Hair follicular keratinocyte (primary cell): ENCODE measurements at places on chromosomes 4 and X. TPM values are rescaled to one million over a fixed set of nuclear protein-coding genes. Genes with fewer than 3 reads are reported as not detected.

Gene MAGEA2B
- not detected in 2 replicates for total RNA-seq

Gene HGFAC
- not detected in 2 replicates for total RNA-seq

Gene MAPK10
- total RNA-seq: 2.8 and 5.6 TPM in 2 replicates

Gene NAP1L5
- 0.70 and 1.6 TPM in 2 replicates for total RNA-seq

Gene PCDH19
- not detected in 2 replicates for total RNA-seq

Gene DCAF8L2
- not detected in 2 replicates for total RNA-seq

Gene MID1
- total RNA-seq: 3.6 and 7.6 TPM in 2 replicates

Gene DRP2
- total RNA-seq: 0.08 and 0.11 TPM in 2 replicates

Gene TET2
- 5.2 and 5.7 TPM in 2 replicates for total RNA-seq

Gene GYG2
- 0.23 TPM in 1 of 2 replicates, not detected in the other for total RNA-seq

Gene PNCK
- total RNA-seq: not detected in 2 replicates

Gene SMIM10L2A
- total RNA-seq: 0.80 and 2.0 TPM in 2 replicates

Gene RBMXL3
- total RNA-seq: not detected in 2 replicates

Gene TRO
- 3.9 and 5.3 TPM in 2 replicates for total RNA-seq

Gene NXF2
- total RNA-seq: not detected in 2 replicates

Gene DNAAF6
- not detected in 2 replicates for total RNA-seq

Gene ZNF157
- 0.19 TPM in 1 of 2 replicates, not detected in the other for total RNA-seq

Gene TCEAL6
- total RNA-seq: not detected in 2 replicates

Gene AMBN
- total RNA-seq: not detected in 2 replicates

Gene ARHGAP4
- total RNA-seq: 0.84 and 2.0 TPM in 2 replicates

Gene PAGE5
- total RNA-seq: not detected in 2 replicates

Gene CYLC1
- total RNA-seq: not detected in 2 replicates

Gene AREG
- 1,201 and 2,086 TPM in 2 replicates for total RNA-seq

Gene SLC16A2
- 8.7 and 12.2 TPM in 2 replicates for total RNA-seq

Gene POLA1
- total RNA-seq: 3.4 and 13.9 TPM in 2 replicates

Gene MAGEA2
- not detected in 2 replicates for total RNA-seq

Gene ZNF718
- 2.3 and 3.4 TPM in 2 replicates for total RNA-seq

Gene UGT2B17
- not detected in 2 replicates for total RNA-seq

Gene PF4V1
- not detected in 2 replicates for total RNA-seq

Gene EFHC2
- 0.46 and 0.55 TPM in 2 replicates for total RNA-seq

Gene GCNA
- 0.39 and 0.57 TPM in 2 replicates for total RNA-seq

Gene TREX2
- total RNA-seq: 2.0 and 4.1 TPM in 2 replicates

Gene TAF7L
- not detected in 2 replicates for total RNA-seq

Gene SPP1
- total RNA-seq: 0.70 and 1.6 TPM in 2 replicates

Gene MTMR8
- 0.95 and 1.0 TPM in 2 replicates for total RNA-seq

Gene GLRA2
- not detected in 2 replicates for total RNA-seq

Gene HSFX3
- not detected in 2 replicates for total RNA-seq

Gene TNIP3
- total RNA-seq: 0.23 and 1.4 TPM in 2 replicates

Gene REELD1
- total RNA-seq: not detected in 2 replicates

Gene HERC5
- 1.6 and 2.4 TPM in 2 replicates for total RNA-seq

Gene MSX1
- total RNA-seq: 0.08 and 1.1 TPM in 2 replicates

Gene RASSF6
- total RNA-seq: 7.4 and 7.5 TPM in 2 replicates

Gene POU3F4
- total RNA-seq: not detected in 2 replicates

Gene HTR2C
- total RNA-seq: not detected in 2 replicates

Gene CXCL1
- total RNA-seq: 104 and 131 TPM in 2 replicates

Gene SMARCA1
- total RNA-seq: 14.2 and 20.6 TPM in 2 replicates

Gene SUPT20HL2
- not detected in 2 replicates for total RNA-seq

Gene PTTG2
- total RNA-seq: not detected in 2 replicates

Gene F8A3
- total RNA-seq: 1.1 and 4.0 TPM in 2 replicates

Gene RTL9
- total RNA-seq: 0.04 and 0.08 TPM in 2 replicates

Gene COX7B2
- not detected in 2 replicates for total RNA-seq

Gene ADGRG2
- under 0.01 TPM in 1 of 2 replicates, not detected in the other for total RNA-seq

Gene HHIP
- under 0.01 TPM in 1 of 2 replicates, not detected in the other for total RNA-seq

Gene TMSB15B
- 7.8 and 18.3 TPM in 2 replicates for total RNA-seq

Gene RENBP
- not detected in 2 replicates for total RNA-seq

Gene MAGEC3
- not detected in 2 replicates for total RNA-seq

Gene FHIP1A
- total RNA-seq: 17.2 and 18.8 TPM in 2 replicates

Gene PCDH10
- total RNA-seq: not detected in 2 replicates

Gene SLC34A2
- not detected in 2 replicates for total RNA-seq
